ENCODE measurements at places on chromosomes 2 and 18.

DNA sequence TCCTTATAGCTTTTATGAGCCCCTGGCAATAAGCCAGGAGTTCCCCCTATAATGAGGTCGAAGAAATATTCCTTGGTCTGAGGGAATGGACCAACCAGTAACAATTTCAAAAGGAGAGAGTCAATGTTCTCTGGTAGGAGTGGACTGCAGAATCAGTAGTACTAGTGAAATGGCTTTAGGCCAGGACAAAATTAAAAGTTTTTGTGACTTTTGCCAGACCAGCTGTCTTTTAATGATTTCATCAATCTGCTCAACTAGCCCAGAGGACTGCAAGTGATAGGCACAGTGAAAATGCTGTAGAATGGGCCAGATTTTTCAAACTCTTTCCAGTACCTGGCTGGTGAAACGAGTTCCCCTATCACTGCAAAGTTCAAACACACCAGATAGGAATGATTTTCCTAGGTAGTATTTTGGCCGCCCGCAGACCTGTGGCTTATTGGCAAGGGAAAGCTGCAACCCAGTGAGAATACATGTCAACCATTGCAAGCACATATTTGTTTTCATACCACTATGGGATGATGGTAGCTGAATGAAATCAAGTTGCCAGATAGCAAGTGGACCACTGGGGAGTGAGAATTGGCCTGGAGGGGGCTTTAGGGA, 45.5 kb downstream of the CERS6 start:
- DNase-seq = no peak

DNA sequence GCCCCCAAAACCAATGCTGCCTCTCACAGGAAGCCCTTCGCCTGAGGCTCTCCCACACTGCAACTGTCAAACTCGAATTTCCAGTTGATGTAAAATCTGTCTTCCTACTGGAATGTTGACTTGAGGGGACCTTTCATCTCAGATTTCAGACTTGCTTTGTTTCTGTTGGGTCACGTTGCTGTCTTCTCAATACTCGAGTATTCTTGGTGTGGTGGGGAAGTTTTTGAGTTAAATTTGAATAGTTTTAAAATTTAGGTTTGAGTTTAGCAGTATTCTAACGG, 50.8 kb downstream of the AGAP1 start:
- DNase-seq = no peak

DNA sequence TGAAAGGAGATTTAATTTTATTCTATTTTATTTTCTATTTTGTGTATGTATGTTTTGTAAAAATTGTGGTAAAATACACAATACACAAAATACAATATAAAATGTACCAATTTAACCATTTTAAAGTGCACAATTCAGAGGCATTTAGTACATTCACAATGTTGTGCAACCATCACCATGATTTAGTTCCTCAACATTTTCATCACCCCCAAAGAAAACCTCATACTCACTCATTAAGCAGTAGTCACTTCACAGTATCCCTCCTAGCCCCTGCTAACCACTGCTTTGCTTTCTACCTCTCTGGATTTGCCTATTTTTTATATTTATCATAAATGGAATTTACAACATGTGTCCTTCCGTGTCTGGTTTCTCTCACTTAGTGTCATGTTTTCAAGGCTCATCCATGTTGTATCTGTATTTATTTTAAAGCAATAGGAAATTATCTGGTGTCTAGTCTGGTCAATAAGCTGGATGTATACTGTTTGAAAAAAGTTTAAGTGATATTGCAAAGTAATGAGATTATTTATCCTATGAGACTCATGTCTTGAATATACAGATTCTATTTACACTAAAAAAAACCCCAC, 77.9 kb upstream of the GLS start:
- DNase-seq = no peak

- DNase-seq = peak; percentile 55
Observed at GRCh38 chr18:2570772-2571199, 519 bp downstream of the METTL4 start.

- DNase-seq = no peak
Observed at GRCh38 chr2:66575625-66576310, 140.8 kb downstream of the MEIS1 start.

- DNase-seq = no peak
Observed at GRCh38 chr2:19505199-19506136, 147.0 kb upstream of the OSR1 start.

- DNase-seq = no peak
Observed at GRCh38 chr2:133888621-133889219, 320.5 kb upstream of the NCKAP5 start.

DNA sequence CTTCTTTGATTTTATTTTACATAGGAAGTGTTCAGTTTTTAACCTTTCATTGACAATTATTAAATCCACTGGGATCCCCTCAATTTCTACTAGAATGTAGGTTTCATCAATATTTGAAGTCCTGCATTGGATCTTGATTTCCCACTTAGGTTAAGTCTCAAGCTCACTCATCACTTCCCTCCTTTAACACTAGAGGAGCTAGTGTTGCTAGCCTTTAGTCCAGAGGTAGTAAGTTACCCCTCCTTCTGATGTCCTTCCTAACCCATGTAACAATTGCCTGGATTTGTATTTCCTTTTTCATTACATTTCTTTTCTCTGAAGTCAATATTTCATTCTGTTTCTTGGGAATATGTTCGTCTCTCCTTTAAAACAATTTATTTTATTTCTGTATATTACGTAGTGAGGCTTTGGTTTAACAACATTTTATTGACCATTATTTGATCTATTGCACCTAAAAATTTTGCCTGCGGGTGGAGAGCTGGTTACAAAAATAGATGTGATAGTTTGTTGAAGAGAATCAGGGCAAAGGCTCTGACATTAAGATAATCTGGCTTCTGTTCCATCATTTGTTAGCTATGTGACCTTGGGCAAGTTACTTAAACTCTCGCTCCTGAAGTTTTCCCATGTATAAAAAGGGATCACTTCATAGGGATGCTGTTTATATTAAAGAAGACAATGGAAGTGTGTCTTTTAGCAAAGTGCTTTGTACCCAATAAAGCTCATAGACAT, 833.0 kb downstream of the SLC4A3 start:
- DNase-seq = no peak

GRCh38 chr2:175880-176820, 87.7 kb downstream of the SH3YL1 start:
- peak; percentile 50 for DNase-seq

DNA sequence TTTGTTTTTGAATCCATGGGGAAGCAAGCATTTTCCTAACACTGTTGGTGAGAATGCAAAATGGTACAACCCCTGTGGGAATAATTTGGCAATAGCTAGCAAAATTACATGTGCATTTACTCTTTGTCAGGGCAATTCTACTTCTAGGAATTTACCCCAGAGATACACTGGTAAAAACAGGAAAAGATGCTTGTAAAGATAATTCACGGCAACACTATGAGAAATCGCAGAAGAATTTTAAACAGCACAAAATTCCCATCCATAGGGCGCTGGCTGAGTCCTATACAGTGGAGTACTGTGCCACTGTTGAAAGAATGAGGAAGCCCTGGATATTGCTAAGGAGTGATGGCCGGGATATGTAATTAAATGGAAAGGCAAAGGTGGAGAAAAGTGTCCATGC, 75.8 kb downstream of the DGKD start:
- DNase-seq = no peak

DNA sequence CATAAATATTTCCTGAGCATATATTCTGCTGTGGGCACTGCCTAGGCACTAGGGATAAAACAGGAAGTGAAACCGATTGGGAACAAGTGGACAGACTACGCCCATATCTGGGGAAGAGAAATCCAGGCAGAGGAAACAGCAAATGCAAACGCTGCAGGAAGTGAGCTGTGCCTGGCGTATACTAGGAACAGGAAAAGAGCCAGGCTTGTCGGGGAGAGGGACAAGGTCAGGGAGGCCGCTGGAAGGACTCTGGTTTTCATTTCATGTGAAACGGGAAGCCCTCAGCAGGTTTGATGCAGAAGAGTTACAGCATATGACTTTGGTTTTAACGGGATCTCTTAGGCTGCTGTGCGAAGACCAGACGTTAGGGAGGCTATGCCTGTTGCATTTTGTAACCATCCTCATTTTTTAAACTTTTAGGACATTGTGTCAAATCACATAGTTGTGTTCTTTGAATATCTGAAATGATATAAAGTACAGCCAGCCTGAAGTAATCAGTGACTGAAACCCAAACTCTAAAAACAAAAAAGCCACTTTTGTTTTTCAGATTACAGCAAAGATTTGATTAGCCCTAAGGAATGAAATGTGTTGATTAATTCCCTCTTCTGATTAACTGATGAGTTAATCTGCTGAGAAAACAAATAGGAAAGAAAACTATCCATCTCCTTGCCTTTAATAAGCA, 110.2 kb upstream of the PIEZO2 start:
- no peak for DNase-seq

- no peak for DNase-seq
Observed at GRCh38 chr2:58834404-58834803, 593.3 kb upstream of the FANCL start.

GRCh38 chr2:29226808-29227207, 111.6 kb downstream of the CLIP4 start:
- no peak for DNase-seq

GRCh38 chr2:10355471-10356438, 53.1 kb downstream of the HPCAL1 start:
- DNase-seq = no peak

DNA sequence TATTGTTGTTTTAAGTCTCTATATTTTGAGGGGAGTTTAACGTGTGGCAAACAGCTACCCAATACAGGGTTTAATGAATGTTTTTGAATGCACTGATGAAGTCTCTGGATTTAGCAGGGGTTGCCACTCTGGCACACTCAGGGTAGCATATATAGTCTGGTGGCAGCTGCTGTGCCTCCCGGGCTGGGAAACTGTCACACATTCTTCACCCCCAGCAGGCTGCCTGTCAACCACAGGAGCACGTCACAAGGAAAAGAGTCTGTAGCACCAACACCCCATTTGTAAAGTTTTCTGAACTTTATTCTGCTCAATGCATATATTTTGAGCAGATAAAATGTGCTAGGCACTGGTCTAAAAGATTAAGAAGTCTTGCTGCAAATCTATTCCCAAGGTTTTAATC, 39.3 kb downstream of the NGEF start:
- no peak for DNase-seq

- no peak for DNase-seq
Observed at GRCh38 chr2:128801576-128801975, 482.9 kb upstream of the HS6ST1 start.

DNA sequence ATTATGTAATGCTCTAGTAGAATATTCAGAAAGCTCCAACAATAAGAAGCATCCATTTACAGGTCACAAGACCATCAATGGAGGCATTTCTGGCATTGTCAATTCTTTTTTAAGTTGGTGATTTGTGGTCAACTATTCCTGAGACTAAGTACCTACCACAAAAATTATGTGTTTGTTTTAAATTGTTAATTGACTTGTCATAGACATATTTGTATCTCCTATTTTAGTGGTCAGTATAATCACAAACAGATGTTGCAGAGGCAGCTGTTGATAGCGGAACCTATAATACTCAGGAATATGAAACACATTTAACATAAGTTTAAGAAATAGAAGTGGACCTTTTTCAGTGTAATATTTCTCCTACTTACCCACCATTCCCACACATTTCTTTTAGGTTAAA, 430.1 kb downstream of the CCDC85A start:
- DNase-seq = no peak

DNA sequence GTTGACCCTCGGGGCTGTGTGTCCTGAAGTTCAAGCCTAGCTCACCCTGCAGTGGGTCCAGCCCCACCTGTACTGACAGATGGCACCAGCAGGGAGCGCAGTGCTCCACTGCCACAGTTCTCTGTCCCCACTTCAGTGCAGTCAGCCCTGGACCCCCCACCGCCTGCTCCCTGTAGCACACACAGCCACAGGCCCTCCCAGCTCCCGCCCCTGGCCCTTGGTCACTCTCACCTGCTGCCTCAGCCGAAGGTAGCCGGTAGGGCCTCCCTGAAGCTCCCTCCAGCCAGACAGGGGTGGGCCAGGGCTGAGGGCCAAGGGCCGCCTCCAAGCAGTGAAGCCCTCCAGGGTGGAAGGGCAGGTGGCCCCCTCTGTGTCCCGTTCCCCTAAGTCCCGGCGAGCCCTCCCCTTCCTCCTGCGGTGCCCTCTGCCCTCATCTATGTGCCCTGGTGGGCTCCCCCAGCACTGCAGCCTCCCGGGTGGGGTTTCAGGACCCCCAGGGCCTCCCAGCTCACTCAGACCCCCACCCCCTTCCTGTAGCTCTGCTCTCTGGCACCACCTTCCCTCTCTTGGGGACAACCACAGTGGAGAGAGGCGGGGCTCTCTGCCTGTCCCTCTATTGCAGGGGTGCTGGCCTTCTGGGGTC, 10.8 kb upstream of the ALPP start:
- no peak for DNase-seq

GRCh38 chr2:119475857-119476244, 44.2 kb downstream of the TMEM37 start:
- DNase-seq = no peak

- no peak for DNase-seq
Observed at GRCh38 chr2:20156076-20156759, 68.7 kb downstream of the SDC1 start.

DNA sequence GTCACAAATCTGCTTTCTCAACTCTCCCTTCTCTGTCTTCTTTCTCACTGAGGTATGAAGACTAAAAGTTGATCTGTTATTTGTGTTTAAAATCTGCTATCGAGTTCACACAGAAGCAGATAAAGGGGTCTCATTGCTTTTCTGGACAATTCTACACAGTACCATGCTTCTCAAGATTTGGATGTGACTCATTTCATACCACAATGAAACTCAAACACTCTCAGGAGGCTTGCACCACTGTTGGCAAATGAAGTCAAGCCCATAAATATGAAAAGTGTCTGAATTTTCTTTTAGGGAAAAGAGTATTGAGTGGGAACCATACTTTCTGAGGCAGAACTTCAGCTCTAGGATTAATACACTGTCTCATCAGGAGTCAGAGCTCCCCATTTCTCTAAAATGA, 274.6 kb upstream of the CYRIA start:
- no peak for DNase-seq

- no peak for DNase-seq
Observed at GRCh38 chr2:50395605-50396297, 636.2 kb downstream of the NRXN1 start.

- DNase-seq = no peak
Observed at GRCh38 chr2:18925296-18925695, 335.9 kb upstream of the NT5C1B start.

DNA sequence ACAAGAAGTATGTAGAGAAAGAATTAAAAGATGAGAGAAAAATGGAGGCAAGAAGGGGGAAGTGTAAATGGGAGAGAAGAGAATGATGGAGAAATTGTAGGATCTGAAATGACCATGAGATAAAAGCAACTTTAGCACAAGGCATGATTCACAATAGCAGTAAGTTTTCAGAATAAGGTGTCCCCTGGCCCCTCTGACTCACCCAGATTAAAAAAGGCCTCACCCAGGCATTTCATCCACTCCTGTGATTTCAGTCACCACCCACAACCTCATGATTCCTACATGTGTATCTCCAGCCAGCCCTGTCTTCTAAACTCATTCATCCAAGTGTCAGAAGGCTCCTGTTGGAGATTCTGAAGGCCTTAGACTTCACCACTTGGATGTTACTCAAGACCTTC, 56.6 kb downstream of the SP100 start:
- DNase-seq = peak; percentile 76
